Bronchus fibroblast of lung (primary cell): ENCODE measurements at places on chromosomes 1 and 21. TPM values are rescaled to one million over a fixed set of nuclear protein-coding genes. Genes with fewer than 3 reads are reported as not detected.

BNIPL gene
- total RNA-seq = under 0.01 and 0.17 TPM in 2 replicates

FOXO6 gene
- not detected in 2 replicates for total RNA-seq

SLC25A34 gene
- total RNA-seq = 0.15 and 0.17 TPM in 2 replicates

MANEAL gene
- total RNA-seq = 0.17 and 0.30 TPM in 2 replicates

OR2L2 gene
- not detected in 2 replicates for total RNA-seq

GJB3 gene
- not detected in 2 replicates for total RNA-seq

WDR64 gene
- not detected in 2 replicates for total RNA-seq

AMY2A gene
- total RNA-seq = not detected in 2 replicates

CDC14A gene
- total RNA-seq = 1.8 and 2.7 TPM in 2 replicates

IL23R gene
- total RNA-seq = not detected in 2 replicates

GRIK3 gene
- total RNA-seq = not detected in 2 replicates

SFN gene
- total RNA-seq = 0.74 and 1.2 TPM in 2 replicates

AIRE gene
- not detected in 2 replicates for total RNA-seq

UMODL1 gene
- total RNA-seq = not detected in 2 replicates

F3 gene
- 10.3 and 11.1 TPM in 2 replicates for total RNA-seq

AADACL3 gene
- not detected in 2 replicates for total RNA-seq

TEX38 gene
- total RNA-seq = not detected in 2 replicates

RGSL1 gene
- not detected in 2 replicates for total RNA-seq

ADORA3 gene
- not detected in 2 replicates for total RNA-seq

HTR6 gene
- total RNA-seq = not detected in 2 replicates

F5 gene
- not detected in 2 replicates for total RNA-seq

TPM3 gene
- total RNA-seq = 370 and 476 TPM in 2 replicates

FNDC5 gene
- under 0.01 and 0.17 TPM in 2 replicates for total RNA-seq

FCRL4 gene
- total RNA-seq = not detected in 2 replicates

GBP4 gene
- not detected in 2 replicates for total RNA-seq

DMRTA2 gene
- not detected in 2 replicates for total RNA-seq

LRRC3 gene
- 1.3 and 1.5 TPM in 2 replicates for total RNA-seq

LCA5L gene
- 0.17 and 0.59 TPM in 2 replicates for total RNA-seq

TCP10L gene
- not detected in 2 replicates for total RNA-seq

MYOC gene
- total RNA-seq = not detected in 2 replicates

NR1I3 gene
- total RNA-seq = not detected in 2 replicates
